Osteoblast (primary cell): ENCODE measurements at places on chromosomes 1 and 21.

DNA sequence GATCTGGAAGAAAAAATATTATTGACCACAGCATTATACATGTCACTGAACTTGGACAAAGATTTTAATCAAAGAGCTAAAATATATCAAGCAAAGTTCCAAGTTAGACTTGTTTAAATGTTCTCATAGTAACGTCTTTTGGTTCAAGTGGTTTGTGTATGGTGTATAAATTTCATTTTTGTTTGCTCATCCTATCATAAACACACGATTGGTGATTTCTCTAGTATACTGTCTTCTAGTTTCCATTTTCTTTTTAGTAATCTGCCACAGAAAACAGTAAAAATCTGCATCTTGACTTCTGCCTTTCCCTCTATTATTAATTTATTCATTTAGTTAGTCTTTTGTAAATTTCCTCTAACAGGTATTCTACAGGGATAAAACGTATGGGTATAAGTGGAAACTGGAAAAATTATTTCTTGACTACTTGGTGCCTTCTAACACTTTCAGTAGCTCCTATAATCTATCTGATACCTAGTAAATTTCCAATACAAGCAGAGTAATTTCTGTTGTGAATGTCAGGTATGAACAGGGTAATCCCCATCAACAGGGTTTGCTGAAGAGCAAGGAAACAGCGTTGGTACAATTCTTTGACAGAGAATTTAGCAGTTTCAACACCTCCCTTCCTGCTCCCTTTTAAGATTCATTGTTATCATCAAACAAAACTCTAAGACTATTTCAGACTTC is 268.0 kb downstream of the PTPRC start:
- no peak for DNase-seq

DNA sequence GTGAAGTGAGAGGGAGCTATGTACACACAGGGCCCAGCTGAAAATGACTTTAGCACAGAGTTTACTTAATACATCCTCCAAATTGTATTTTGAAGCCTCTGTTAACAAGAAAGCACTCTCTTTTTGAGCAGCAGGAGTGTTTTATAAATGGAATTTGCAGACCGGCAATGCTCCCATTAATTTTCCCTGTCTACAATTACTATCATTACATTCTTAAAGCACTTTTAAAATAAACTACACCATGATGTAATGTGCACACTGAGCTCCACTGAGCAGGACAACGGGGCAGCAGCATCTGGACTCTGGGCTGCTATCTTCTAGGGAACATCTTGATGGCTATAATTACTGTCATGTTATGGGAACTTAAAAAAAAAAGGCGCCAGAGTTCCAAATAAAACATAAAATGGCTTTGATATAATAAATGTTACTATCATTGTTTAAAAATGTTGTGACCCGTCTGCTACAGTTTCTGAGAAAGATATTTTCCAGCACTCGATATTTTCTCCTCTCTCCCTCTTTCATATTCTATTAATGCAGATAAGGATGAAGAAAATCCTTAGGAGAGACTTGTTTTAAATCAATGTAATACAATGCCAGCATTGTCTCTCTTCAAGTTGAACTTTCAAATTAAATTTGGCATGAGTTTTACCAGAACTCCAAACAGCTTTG is 150.9 kb downstream of the HLX start:
- no peak for DNase-seq

GRCh38 chr1:198734323-198735008 is 95.6 kb downstream of the PTPRC start:
- DNase-seq: no peak

DNA sequence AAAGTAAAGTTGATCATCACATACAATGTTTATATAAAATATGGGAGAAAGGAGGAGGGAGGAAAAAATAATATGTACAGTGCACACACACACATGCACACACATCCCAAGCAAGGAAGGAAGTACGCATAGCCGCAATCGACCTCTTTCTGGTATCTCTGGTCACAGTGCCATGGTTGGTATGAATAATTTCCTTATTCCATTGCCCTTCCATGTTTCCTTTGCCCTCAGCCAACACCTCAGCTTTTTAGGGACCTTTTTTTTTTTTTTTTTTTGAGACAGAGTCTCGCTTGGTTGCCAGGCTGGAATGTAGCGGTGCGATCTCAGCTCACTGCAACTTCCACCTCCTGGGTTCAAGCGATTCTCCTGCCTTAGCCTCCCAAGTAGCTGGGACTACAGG is 20.6 kb downstream of the CITED4 start:
- DNase-seq: no peak

GRCh38 chr1:97136996-97137395 is 415.4 kb downstream of the PTBP2 start:
- no peak for DNase-seq

DNA sequence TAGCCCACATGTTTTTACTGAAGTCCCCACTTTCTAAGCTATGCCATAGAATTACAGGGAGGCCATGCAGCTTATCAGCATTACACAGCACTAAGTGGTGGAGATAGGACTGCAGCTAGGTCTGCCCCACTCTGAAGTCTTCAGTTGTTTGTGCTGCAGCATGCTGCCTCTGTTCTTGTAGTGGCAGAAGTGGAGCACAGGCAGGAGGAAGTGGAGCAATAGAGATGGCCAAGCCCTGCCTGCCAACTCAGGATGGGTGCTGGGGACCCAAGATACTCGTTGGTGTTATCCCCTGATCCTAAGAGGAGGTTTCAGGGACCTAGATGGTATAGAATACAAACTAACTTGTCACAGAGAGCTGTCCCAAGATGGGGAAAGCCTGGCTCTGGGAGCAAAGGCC is 12.9 kb downstream of the MRPL37 start:
- no peak for DNase-seq

DNA sequence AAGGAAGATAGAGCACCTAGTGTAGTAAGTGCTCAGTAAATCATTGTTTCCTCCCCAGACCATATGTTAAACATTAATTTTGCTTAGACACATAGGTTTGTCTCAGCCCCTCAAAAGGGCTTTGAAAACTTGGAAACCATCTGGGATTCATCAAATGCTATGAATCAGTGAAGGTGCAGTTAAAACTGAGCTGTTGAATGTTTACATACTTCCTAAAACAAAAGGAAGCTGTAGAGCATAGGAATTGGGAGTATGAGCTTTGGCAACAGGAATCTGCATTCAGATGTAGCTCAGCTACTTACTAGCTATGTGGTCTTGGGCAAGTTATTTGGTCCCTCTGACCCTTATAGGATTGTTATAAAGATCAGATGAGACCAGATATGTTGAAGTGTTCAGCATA is 18.7 kb upstream of the PODN start:
- peak; percentile 43 for DNase-seq

DNA sequence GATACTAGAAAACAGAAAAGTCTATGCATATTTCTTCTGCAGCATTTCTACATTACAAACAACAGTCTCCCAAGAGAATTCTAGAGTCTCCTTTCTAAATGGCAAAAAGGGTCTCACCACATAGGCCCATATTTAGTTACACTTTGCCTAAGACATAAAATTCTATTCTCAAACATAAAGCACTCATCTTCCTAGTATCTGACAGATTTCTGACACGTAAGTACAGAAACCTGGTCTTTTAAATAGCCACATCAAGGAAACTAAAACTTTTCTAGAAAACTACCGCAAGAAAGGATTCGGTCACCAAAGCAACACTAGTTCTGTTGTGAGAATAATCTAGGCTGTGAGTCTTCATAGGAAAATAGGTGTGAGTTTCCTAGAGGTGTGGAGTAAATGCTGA is 33.6 kb upstream of the CTSK start:
- peak; percentile 13 for DNase-seq

DNA sequence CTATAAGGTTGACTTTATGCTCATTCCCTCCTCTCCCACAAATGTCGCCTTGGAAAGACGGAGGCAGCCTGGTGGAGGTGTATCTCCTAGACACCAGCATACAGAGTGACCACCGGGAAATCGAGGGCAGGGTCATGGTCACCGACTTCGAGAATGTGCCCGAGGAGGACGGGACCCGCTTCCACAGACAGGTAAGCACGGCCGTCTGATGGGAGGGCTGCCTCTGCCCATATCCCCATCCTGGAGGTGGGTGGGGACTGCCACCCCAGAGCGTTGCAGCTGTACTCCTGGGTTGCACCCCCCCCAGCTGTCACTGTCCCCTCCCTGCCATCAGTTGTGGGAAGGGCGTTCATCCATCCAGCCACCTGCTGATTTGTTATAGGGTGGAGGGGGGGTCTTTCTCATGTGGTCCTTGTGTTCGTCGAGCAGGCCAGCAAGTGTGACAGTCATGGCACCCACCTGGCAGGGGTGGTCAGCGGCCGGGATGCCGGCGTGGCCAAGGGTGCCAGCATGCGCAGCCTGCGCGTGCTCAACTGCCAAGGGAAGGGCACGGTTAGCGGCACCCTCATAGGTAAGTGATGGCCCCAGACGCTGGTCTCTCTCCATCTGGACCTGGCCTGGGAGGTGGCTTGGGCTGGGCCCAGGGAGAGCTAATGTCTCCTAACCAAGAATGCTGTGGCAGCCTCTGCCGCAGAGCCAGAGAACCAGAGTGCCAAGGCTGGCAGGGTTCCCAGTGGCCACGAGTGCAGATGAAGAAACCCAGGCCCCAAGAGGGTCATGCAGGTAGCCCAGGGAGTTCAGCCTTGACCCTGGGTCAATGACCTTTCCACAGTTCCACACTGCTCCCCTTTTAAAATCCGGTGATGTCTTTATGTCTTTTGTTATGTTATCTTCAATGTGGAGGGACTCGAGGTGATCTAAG is 13.1 kb downstream of the PCSK9 start:
- peak; percentile 48 for DNase-seq

GRCh38 chr1:165055581-165055980 is 300.9 kb downstream of the LMX1A start:
- no peak for DNase-seq

DNA sequence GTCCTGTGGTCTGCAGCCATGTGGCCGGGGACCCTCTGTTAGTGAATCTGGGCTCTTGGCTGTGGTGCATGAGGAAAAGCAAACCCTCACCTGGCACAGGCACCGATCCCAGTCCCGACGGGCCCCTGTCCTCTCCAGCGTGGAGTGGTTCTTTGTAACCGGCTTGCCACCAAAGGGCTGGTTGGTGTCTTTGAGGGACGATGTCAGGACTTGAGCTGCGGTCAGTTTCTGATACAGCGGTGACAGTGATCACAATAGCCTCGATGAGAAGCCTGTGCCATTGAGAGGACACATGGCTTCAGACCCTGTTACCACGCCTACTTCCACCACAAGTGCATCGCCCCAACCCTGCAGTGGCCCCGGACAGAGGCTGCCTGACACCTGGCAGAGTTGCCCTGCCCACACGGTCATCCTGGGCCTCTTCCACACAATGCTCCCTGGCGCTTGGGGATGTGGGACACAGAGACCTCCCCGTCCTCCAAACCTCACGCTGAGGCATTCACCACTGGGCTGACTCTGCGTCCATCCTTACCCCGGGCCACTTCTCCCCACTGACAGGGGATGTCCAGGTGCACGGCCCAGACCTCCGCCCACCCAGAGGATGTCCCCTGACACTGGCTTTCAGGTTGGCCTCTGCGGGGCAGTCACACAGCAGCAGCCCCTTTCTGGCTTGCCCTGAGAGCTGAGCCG is 18.8 kb upstream of the ACTRT2 start:
- DNase-seq: peak; percentile 42

- no peak for DNase-seq
Measured at GRCh38 chr1:46569884-46570725, 18.7 kb upstream of the KNCN start.

GRCh38 chr1:171438441-171438840 is 46.9 kb upstream of the PRRC2C start:
- DNase-seq: peak; percentile 36

DNA sequence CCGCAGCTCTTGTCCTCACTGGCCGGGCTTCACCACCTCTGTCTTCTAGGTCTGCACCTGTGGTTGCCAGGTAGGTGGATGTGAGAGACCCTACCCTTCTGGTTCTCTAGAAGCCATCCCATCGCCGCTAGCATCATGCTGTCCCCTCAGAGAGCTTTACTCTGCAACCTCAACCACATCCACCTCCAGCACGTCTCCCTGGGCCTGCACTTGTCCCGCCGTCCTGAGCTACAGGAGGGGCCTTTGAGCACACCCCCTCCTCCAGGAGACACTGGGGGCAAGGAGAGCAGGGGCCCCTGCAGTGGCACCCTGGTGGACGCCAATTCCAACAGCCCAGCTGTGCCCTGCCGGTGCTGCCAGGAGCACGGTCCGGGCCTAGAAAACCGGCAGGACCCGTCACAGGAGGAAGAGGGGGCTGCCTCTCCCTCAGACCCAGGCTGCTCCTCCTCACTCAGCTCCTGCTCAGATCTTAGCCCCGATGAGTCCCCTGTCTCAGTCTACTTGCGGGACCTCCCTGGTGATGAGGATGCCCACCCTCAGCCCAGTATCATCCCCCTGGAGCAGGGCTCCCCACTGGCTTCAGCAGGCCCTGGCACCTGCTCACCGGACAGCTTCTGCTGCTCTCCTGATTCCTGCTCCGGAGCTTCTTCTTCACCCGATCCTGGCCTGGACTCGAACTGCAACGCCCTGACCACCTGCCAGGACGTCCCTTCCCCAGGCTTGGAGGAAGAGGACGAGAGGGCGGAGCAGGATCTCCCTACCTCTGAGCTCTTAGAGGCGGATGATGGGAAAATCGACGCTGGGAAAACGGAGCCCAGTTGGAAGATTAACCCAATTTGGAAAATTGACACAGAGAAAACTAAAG is 1.2 kb downstream of the RUSC1 start:
- DNase-seq: peak; percentile 84

DNA sequence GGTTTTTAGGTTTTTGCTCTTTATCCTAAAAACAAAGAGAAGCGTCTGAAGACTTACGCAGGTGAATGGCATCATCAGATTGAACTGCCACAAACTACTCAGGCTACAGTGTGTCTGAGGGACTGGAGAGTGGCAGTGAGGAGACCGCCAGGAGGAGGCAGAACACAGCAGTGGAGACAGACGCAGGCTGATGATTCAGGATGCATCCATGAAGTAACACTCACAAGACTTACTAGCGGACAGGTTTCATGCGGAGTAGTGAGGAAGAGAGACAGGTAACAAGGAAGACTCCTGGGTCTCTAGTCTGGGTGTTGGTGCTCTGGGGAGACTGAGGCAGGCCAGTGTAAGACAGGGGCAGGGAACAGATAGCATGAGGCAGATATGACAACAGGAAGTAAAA is 5.7 kb downstream of the HSF2BP start:
- no peak for DNase-seq

- peak; percentile 67 for DNase-seq
Measured at GRCh38 chr1:201062511-201063091, 39.1 kb upstream of the KIF21B start.

- DNase-seq: peak; percentile 76
Measured at GRCh38 chr1:183580281-183580682, 10.0 kb downstream of the NCF2 start.

GRCh38 chr1:52927212-52928014 is at the start of gene SCP2:
Gene SCP2 (plus strand): TSS chr1:52927276. CDS start chr1:52927397, 121 bp downstream.
- DNase-seq: peak; percentile 97

DNA sequence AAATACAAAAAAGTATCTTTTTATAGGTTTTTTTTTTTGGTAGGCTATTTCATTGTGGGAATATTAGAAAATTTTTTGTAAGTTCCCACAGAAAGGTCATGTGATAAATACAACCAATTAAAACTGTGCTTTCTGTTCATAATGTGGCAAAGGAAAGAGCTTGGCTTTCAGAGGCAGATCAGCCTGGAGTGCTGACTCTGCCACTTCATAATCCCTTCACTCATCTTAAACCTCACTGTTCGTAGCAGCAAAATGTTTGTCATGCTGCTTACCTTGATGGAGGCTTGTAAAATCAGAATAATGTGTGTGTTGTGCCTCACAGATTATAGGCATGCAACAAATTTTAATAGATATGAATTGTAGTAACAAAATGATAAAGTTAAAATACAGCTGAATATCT is 176.8 kb downstream of the ZP4 start:
- DNase-seq: no peak
